ENCODE measurements at places on chromosomes 7 and 10.

GRCh38 chr7:19932549-19933249 lies 159.3 kb upstream of the TMEM196 start:
- DNase-seq = no peak

DNA sequence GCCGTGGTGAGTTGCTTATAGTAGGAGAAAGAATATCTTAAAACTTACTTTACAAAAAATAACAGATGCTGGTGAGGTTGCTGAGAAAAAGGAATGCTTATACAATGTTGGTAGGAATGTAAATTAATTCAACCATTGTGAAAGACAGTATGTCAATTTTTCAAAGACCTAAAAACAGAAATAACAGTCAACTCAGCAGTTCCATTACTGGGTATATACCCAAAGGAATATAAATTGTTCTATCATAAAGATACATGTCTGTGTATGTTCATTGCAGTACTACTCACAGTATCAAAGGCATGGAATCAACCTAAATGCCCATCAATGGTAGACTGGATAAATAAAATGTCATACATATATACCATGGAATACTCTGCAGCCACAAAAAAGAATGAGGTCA lies 420.4 kb downstream of the AUTS2 start:
- no peak for DNase-seq

GRCh38 chr7:41107938-41108448 lies 594.9 kb downstream of the INHBA start:
- no peak for DNase-seq

GRCh38 chr10:37263304-37263703 lies 137.9 kb downstream of the ANKRD30A start:
- DNase-seq = no peak

DNA sequence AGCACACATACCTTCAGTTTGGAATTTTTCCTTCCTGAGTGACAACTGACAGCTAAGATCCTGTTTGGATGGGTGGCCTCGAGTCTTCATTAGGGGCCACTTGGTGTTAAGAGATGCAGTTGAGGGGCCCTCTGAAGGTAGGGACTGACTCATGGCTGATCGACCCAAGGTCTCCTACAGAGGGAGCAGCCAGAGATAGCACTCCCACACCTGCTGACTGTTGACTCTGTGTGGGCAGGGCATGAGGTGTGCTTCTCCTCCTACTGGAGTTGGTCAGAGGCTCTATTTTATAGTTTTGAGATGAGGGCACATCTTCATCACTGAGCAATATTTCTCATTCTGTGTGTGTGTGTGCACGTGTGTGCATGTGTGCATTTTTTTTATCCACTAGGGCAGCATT lies 378.8 kb upstream of the PODXL start:
- DNase-seq = no peak

- no peak for DNase-seq
These were observed 89.9 kb upstream of the KIF5B start for GRCh38 chr10:32146166-32146565.

GRCh38 chr10:74282848-74283210 lies 131.8 kb downstream of the ADK start:
- no peak for DNase-seq

- DNase-seq = no peak
These were observed 26.0 kb downstream of the AMZ1 start for GRCh38 chr7:2713978-2714377.

All from iPS DF 6.9 (cell line).